ENCODE measurements at places on chromosomes 3 and 15.

GRCh38 chr15:96330064-96330449 lies 443 bp upstream of the NR2F2 start:
- no peak for DNase-seq

DNA sequence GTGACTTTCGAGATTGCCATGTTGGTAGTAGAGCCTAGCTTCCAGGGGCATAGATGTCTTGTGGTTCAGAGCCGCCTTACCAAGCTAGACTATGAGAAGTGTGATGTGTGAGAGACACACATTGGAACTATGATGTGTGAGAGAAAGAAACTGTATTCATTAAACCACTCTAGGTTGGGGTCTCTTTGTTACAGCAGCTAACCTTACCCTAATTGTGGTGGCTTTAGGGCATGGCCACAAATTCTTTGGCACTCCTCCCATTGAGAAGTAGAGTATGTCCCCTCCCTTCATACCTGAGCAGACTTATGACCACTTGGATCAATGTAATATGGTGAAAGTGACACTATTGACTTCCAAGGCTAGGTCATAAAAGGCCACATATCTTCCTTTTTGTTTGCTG lies 35.3 kb upstream of the CDV3 start:
- DNase-seq = no peak

- no peak for DNase-seq
These were observed 54.5 kb upstream of the APEH start for GRCh38 chr3:49619649-49620048.

GRCh38 chr3:178805741-178806140 lies 265.9 kb downstream of the ZMAT3 start:
- no peak for DNase-seq

- DNase-seq = no peak
These were observed 711.1 kb upstream of the GOLIM4 start for GRCh38 chr3:168806871-168807270.

- no peak for DNase-seq
These were observed 649.7 kb upstream of the CBLB start for GRCh38 chr3:106518516-106518915.

GRCh38 chr3:48208076-48208475 lies 15.2 kb upstream of the CAMP start:
- DNase-seq = no peak

All from stimulated activated CD4-positive, alpha-beta T cell treated with anti-CD3 and anti-CD28 coated beads, TNF-alpha, amount 100 ng/mL, for 24 hours (primary cell).